Activated naive CD4-positive, alpha-beta T cell treated with Interleukin-2 at 50 U/mL for 16 hours (primary cell): ENCODE measurements at places on chromosomes 7 and 10.
A peak's percentile ranks its signal among the peaks of the same experiment; 100 is the strongest.

DNA sequence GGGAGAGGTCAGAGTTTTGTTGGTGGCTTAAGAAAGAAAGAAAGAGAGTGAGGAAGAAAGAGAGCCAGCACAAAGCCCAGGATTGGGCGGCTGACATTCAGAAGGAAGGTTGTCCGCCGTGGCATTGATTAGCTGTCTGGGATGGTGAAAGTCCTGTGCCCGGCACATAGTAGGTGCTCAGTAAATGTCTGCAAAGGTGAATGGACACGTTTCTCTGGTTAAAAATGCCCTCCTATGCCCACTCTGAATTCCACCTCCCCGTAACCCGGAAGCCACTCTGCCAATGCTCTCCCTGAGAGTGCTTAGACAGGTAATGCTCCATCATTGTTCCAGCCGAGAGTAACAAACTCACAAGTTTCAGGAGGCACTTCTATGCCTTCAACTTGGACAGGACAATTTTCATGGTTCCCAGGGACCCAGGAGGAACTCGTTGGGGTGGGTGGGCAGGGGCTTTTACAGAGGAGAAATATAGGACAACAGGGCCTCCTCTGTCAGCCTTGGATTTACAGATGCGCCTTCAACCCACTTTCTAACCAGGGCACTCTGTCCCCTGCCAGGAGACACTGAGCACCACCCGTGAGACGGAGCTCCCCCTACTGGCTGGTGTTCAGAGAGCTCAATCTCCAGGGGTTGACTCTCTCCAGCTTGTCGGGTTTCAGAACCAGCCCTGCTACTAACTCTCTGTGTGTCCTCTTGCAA, 411.5 kb upstream of the ZMIZ1 start:
- DNase-seq: peak; percentile 53

DNA sequence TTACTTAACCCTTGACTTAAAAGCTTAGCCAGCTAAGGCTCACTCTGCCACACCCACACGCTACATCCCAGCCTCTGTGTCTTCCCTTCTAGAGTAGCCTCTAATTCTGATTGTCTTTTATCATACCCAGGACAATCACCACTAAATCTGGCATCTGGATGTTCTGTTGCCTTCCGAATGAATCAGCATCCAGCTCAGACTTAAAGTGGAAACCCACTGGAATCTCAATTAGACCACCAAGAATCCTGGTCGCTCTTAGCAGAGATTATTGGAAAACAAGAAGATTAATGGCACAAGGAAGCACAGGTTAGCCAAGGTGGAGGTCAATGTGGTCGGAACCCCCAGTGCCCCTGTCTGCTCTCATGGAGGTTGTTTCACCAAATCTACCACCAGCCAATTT, 404.2 kb upstream of the FOXK1 start:
- no peak for DNase-seq

GRCh38 chr7:16063221-16063620, 358.1 kb downstream of the CRPPA start:
- no peak for DNase-seq

DNA sequence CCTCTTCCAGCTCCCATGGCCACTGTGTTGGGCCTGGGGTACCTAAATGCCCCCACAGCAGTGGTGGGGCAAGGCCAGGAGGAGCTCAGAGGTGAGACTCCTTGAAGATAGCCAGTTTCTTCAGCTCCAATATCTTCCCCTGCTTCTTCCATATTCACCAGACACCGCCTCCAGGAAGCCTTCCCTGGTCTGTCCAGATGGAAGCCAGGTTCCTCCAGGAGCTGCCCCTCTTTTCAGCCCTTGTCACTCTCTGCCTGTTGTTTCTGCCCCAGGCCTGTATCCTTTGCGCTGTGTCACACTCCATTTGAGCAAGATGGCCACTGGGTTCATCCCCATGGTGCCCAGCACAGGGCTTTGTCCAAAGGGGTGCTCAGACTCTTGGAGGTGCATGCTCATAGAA, 127.7 kb downstream of the MYL10 start:
- DNase-seq: no peak

GRCh38 chr7:94656925-94657731, 1.2 kb upstream of the SGCE start:
- peak; percentile 23 for DNase-seq

GRCh38 chr10:36837416-36837815, 288.0 kb upstream of the ANKRD30A start:
- DNase-seq: no peak

- DNase-seq: no peak
Observed at GRCh38 chr7:111780527-111780926, 218.2 kb upstream of the IMMP2L start.

DNA sequence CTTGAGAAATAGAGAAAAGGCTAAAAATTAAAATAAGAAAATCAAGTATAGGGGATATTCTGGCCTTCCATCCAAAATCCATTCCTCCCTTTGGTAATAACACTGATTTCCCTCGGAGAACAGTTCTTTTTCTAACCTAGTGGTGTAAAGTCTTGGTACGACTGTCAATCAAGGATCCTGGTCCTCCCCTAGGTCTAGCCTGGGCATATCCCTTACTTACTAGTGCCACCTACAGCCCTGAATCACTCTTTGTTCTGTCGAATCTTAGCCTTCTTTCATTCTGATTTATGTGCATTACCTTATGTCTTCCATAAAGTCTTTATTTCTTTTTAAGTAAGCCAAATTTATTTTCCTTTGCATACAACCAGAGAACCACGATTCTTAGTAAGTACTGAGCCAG, 298.7 kb upstream of the LRRTM3 start:
- no peak for DNase-seq

DNA sequence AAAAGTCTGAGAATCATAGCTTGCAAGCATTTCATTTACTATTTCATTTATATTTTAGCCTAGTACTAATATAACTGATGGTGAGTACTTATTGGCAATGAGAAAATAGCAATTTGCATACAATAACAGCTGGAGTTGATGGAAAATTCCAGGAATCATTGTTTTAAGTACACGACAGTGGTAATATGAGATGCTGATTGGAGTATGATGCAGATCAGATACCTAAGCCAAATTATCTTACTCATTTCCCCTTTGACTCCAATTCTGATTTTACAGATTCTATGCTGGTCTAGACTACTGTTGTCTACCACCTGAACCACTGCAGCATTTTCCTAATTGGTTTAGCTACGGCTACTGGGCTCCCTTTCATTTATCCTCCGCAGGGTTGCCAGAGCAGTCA, 36.7 kb downstream of the GNG11 start:
- DNase-seq: no peak

GRCh38 chr7:143385891-143386781, 5.0 kb downstream of the ZYX start:
- no peak for DNase-seq

- DNase-seq: no peak
Observed at GRCh38 chr10:48938990-48939536, 577 bp downstream of the LRRC18 start.
